ENCODE measurements at places on chromosomes 2 and 18. TPM values are rescaled to one million over a fixed set of nuclear protein-coding genes. Genes with fewer than 3 reads are reported as not detected.
A peak's percentile ranks its signal among the peaks of the same experiment; 100 is the strongest.

The HNMT gene
- 6.8 TPM for polyA plus RNA-seq

The RUFY4 gene
- not detected for polyA plus RNA-seq

The EVX2 gene
- polyA plus RNA-seq, result not detected

- H3K36me3 ChIP-seq, result no peaks in the 10 kb centered on the region
- H3K4me3 ChIP-seq, result no peak overlapping the region
- DNase-seq, result no peak
Observed at GRCh38 chr2:37560863-37561614, 110.4 kb downstream of the CDC42EP3 start.

DNA sequence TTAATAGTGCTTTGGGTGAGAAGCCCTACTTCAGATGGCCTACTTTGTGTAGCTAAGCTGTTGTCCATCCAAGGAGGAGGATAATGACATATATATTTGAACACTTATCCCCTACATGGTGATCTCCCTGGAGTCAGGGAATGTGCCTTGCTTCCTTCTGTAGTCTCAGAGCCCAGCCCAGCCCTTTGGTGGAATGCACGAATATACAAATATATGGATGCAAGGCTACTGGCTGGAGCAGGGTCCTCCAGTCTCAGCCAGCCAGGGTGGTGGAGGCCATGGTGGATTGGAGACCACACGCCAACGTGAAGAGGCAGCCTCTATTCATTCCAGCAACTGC is 150.6 kb upstream of the RIOK3 start:
- H3K27me3 ChIP-seq, result no peaks in the 10 kb centered on the region
- H3K36me3 ChIP-seq, result no peaks in the 10 kb centered on the region
- H3K27ac ChIP-seq, result peak overlapping the region; percentile 94
- H3K4me1 ChIP-seq, result peaks cover 27% of the 10 kb centered on the region
- 0 out of 2 replicates have a peak overlapping the region, but pooled peaks have one; percentile 4 for H3K4me3 ChIP-seq
- DNase-seq, result no peak

DNA sequence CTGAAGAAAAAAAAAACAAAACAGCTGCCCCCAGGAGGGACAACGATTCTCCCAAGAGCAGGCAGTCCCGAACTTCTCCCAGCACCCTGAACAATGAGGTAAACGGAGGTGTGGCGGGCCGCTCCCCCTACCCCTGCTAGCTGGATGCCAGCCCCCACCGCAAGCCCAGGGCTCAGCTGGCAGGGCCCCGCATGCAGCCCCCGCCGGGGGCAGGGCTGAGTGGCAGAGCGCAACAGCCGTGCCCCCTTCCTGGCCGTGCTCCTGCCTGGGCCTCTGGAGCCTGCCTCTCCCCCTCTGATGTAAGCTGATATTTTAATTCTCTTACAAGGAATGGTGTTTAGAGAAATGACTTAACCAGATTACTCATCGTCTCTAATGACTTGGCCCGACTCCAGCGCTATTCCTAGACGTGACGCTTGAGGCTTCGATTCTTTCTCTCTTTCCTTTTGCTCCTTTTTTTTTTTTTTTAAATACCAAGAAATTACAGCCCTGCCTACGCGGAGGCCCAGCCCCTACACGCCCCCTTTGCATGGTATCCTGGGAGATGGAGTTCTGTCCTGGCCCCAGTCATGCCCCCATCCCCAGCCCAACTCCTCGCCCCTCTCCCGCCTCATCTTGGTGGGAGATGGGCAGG is 4.6 kb upstream of the ARID5A start:
- no peaks in the 10 kb centered on the region for H3K27me3 ChIP-seq
- H3K4me3 ChIP-seq, result peak overlapping the region; percentile 40
- peaks cover 37% of the 10 kb centered on the region for H3K4me1 ChIP-seq
- no peaks in the 10 kb centered on the region for H3K36me3 ChIP-seq

DNA sequence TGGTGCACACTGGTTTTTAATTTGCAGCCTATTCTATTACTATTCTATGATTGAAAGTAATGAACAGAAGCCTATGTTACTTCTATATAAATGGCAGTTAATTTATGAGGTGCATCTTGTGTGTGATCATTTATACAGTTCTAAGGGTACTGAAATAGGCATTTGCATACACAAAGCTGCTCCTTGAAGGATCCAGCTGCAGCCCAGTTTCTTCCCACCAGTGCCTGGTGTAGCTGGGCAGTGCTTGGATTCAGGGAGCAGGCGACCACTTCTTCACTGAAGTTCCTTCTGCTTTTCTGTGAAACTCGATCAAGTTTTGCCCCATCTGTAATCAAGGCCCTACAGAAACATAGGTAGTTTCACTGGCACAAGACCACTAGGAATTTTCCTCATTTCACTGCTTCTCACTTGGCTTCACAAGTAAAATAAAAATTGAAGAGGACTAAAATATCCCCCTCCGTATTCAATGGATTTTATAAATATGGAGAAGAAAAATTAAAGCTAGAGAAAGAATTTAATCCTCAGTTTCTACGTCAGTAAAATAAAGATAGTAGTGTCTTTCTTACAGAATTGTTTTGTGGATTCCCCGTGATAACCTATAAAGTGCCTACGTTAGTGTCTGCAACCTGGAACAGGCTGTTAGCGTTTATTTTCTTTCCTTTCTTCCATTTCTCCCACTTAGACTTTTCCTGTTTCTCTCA is 1.7 kb upstream of the LPIN2 start:
- peaks cover 30% of the 10 kb centered on the region for H3K4me1 ChIP-seq
- H3K27me3 ChIP-seq, result no peaks in the 10 kb centered on the region

GRCh38 chr2:157056200-157056676 is 201.3 kb upstream of the GALNT5 start:
- DNase-seq, result peak; percentile 80
- H3K4me1 ChIP-seq, result peaks cover 37% of the 10 kb centered on the region
- H3K27ac ChIP-seq, result peak overlapping the region; percentile 71
- H3K4me3 ChIP-seq, result peak overlapping the region; percentile 55
- no peaks in the 10 kb centered on the region for H3K27me3 ChIP-seq
- H3K36me3 ChIP-seq, result no peaks in the 10 kb centered on the region

GRCh38 chr18:70374154-70374553 is 85.3 kb downstream of the SOCS6 start:
- H3K36me3 ChIP-seq, result no peaks in the 10 kb centered on the region
- no peaks in the 10 kb centered on the region for H3K27me3 ChIP-seq
- H3K27ac ChIP-seq, result peak overlapping the region; percentile 95
- H3K4me3 ChIP-seq, result no peak overlapping the region

DNA sequence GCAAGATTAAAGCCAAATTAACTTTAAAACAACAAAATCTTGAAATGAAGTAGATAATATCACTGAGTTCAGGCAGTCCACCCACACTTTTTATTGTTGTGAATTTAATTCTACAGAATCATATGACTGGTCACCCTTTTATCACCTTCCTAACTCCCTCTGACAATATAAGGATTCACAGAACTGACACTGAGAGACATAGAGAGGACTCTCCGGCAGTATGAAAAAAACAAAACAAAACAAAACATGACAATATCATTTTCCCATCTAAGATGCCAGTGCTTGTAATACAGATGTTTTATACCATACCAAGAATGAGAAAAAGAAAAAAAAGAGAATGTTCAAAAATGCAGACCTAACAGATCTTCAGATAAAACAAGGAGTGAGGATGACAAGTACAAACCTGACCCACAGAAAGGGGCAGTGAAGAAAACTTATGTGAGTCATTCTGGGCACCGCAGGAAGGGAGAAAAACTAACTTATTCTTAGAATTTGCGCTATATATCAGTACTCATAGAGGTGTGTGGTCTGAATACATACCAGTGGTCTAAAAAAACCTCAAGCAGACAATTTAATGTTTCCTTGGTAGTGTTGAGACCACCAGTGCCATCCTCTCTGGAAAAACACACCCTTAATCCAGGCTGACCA is 136.6 kb downstream of the ZAP70 start:
- H3K27ac ChIP-seq, result no peak overlapping the region
- H3K36me3 ChIP-seq, result no peaks in the 10 kb centered on the region
- DNase-seq, result peak; percentile 9

GRCh38 chr2:95008306-95008705 is 17.2 kb upstream of the MAL start:
- H3K4me1 ChIP-seq, result no peaks in the 10 kb centered on the region
- no peaks in the 10 kb centered on the region for H3K36me3 ChIP-seq
- DNase-seq, result no peak
- H3K4me3 ChIP-seq, result no peak overlapping the region

DNA sequence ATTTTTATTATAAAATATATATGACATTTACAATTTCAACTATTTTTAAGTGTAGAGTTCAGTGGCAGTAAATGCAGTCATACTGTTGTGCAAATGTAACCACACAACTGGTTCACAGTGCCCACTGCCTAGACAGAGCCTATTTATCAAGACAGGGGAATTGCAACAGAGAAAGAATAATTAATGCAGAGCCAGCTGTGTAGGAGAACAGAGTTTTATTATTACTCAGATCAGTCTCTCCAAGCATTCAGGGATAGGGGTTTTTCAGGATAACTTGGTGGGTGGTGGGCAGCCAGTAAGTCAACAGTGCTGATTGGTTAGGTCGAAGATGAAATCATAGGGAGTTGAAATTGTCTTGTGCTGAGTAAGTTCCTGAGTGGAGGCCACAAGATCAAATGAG is 200.3 kb downstream of the NYAP2 start:
- no peaks in the 10 kb centered on the region for H3K4me1 ChIP-seq
- H3K27ac ChIP-seq, result no peak overlapping the region
- no peaks in the 10 kb centered on the region for H3K27me3 ChIP-seq

DNA sequence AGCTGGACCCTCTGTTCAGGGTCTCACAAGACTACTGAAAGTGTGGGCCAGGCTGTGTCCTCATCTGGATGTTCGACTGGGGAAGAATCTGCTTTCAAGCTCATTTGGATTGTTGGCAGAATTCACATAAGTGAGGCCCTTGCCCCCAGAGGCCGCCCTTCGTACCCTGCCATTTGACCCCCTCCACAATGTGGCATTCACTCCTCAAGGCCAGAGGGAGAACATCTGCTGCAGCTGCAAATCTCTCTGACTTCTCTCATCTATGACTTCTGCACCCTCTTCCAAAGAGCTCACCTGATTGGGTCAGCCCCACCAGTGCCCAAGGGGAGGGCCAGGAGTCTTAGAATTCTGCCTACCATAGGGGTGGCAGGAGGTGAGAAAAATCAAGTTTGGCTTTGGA is 3.9 kb upstream of the CNDP2 start:
- H3K36me3 ChIP-seq, result no peaks in the 10 kb centered on the region
- no peak for DNase-seq
- no peaks in the 10 kb centered on the region for H3K27me3 ChIP-seq
- H3K4me3 ChIP-seq, result no peak overlapping the region

Data from GM23248 (cell line).